PC-3 (cell line): ENCODE measurements at places on chromosomes 1 and 21. TPM values are rescaled to one million over a fixed set of nuclear protein-coding genes. Genes with fewer than 3 reads are reported as not detected.

Gene DISP3
- total RNA-seq, result 0.35 and 0.40 TPM in 2 replicates

Gene SPOCD1
- total RNA-seq, result 4.1 and 5.4 TPM in 2 replicates

Gene IVL
- total RNA-seq, result 0.55 and 1.0 TPM in 2 replicates

Gene LHX8
- not detected in 2 replicates for total RNA-seq

Gene S1PR1
- total RNA-seq, result 2.1 TPM in 2 replicates

Gene ZNF593
- 155 and 165 TPM in 2 replicates for total RNA-seq

Gene GCSAML
- total RNA-seq, result not detected in 2 replicates

Gene GSTM2
- 29.0 and 38.6 TPM in 2 replicates for total RNA-seq

Gene TMEM82
- total RNA-seq, result not detected in 2 replicates

Gene LAX1
- total RNA-seq, result not detected in 2 replicates

Gene CLIC4
- 51.4 and 57.6 TPM in 2 replicates for total RNA-seq

Gene CD244
- not detected in 2 replicates for total RNA-seq

Gene FCER1G
- not detected in 2 replicates for total RNA-seq

Gene EGLN1
- total RNA-seq, result 37.0 and 44.9 TPM in 2 replicates

DNA sequence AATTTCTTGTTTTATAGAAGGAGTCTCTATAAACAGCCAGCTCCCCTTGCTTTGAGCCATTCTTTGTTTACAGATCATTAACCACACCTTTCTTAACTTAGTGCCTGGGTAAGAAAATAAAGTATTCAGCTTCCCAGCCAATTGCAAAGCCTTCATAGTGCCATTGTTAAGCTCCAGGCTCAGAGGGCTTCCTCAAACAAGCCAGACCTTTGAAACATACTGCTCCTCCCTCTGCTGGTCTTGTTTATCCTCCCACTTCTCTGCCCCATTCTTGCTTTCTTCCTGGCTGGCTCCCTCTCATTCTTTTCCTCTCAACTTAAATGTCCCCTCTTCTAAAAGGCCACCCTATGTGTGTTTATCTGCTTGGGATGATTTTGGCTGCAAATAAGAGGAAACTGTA, 319.4 kb upstream of the ST6GALNAC5 start:
- H3K27me3 ChIP-seq, result peaks cover 16% of the 10 kb centered on the region; the same call in 1 of the 2 replicates
- DNase-seq, result no peak
- no peaks in the 10 kb centered on the region for H3K4me1 ChIP-seq
- H3K27ac ChIP-seq, result no peak overlapping the region

- peaks cover 35% of the 10 kb centered on the region for H3K4me1 ChIP-seq
- peak; percentile 56 for DNase-seq
- peaks cover 28% of the 10 kb centered on the region for H3K36me3 ChIP-seq
- no peaks in the 10 kb centered on the region for H3K27me3 ChIP-seq
- peak overlapping the region; percentile 89 for H3K4me3 ChIP-seq
Measured at GRCh38 chr1:94925004-94925403, 1.9 kb downstream of the CNN3 start.

GRCh38 chr1:58922302-58923089, 138.6 kb upstream of the JUN start:
- H3K4me3 ChIP-seq, result no peak overlapping the region
- no peak for DNase-seq
- peaks cover 2% of the 10 kb centered on the region for H3K4me1 ChIP-seq

DNA sequence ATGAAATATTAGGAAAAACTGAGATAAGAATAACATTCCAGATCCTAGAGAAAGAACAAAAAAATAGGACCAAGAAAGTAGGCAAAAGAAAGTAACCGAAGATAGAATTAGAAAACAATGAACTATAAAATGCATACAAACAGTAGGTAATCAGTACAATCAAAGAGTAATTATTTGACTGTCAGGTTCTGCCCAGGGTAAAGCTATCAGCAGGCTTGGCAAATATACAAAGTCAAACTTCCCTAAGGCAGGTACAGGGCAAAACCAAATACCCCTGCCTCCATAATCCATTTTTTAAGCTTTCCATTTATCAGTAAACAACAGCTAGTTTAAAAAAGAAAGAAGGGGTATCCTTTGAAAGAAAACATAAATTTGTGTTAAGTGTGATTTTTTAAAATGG, 44.4 kb downstream of the TESK2 start:
- H3K4me3 ChIP-seq, result no peak overlapping the region
- no peak overlapping the region for H3K27ac ChIP-seq
- no peaks in the 10 kb centered on the region for H3K36me3 ChIP-seq
- no peak for DNase-seq
- H3K27me3 ChIP-seq, result no peaks in the 10 kb centered on the region
- H3K4me1 ChIP-seq, result peaks cover 9% of the 10 kb centered on the region

DNA sequence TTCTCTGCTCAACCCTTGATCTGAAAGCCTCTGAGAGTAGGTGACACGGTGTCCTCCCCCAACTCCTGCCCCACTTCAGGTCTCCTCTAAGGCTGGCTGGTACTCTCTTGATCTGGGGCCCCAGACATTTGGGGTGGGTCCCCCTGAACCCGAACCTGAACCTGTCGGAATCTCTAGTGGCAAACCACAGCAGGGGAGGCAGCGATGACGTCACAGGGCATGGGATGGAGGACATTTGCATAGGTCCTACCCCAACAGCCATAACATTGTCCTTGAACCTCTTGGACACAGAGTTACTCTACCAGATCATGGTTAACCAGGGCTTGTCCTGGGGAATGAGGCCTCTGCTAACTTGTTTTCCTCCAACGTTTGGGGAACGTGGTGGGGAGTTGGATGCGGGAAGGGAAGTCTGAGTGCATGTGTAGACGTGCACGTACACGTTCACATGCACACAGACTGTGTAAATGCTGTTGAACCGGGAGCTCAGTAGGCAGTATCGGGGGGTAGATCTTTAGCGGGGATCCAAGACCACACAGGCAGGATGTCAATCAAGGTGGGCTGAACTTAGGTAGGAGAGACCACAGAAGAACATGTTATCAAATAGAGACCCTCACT, 32.4 kb downstream of the CITED4 start:
- DNase-seq, result no peak
- no peaks in the 10 kb centered on the region for H3K36me3 ChIP-seq
- no peak overlapping the region for H3K4me3 ChIP-seq
- no peak overlapping the region for H3K27ac ChIP-seq

GRCh38 chr1:46605232-46605631, 1.2 kb upstream of the MKNK1 start:
- H3K27me3 ChIP-seq, result no peaks in the 10 kb centered on the region
- no peak overlapping the region for H3K4me3 ChIP-seq
- H3K4me1 ChIP-seq, result peaks cover 28% of the 10 kb centered on the region
- H3K36me3 ChIP-seq, result peaks cover 18% of the 10 kb centered on the region; the same call in 1 of the 2 replicates

DNA sequence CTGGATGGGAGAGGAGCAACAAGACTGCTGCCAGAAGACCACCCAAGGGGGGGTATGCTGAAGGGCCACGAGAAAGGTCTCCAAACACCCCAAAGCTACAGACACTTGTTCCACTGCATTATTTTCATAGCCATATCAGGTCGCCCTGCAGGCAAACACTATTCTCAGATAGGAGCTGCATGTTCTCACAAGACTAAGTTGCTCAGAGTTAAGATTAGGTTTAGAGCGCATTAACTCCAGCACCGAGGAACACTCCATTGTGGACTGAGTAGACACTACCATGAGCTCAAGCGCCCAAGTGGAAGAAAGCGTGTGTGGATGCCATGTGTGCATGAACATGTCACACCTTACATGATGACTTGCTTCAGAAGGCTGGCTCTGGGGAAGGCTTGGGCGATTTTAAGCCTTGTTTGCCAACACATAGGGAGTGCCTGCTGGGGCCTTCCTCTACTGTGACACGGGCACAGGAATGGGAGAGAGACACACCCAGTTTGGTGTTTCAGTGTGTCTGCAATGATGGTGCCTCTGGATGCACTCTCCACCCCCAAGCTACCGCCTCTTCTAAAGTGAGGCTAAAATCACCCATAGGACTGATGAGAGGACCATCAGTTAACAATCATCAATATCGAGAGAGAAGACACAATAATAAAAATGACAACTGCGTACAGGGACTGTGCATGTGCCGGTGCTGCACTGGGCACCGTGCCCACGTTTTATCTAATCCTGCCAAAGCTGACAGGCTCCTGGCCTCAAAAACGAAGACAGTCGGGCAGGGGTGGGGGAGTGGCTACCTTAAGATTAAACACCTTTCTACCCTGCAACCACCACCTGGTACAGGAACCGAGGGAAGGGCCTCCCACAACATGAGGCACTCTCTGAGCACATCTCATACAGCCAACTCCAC, 34.9 kb downstream of the SSBP3 start:
- DNase-seq, result no peak
- no peaks in the 10 kb centered on the region for H3K36me3 ChIP-seq
- no peak overlapping the region for H3K27ac ChIP-seq
- H3K4me1 ChIP-seq, result peaks cover 16% of the 10 kb centered on the region

DNA sequence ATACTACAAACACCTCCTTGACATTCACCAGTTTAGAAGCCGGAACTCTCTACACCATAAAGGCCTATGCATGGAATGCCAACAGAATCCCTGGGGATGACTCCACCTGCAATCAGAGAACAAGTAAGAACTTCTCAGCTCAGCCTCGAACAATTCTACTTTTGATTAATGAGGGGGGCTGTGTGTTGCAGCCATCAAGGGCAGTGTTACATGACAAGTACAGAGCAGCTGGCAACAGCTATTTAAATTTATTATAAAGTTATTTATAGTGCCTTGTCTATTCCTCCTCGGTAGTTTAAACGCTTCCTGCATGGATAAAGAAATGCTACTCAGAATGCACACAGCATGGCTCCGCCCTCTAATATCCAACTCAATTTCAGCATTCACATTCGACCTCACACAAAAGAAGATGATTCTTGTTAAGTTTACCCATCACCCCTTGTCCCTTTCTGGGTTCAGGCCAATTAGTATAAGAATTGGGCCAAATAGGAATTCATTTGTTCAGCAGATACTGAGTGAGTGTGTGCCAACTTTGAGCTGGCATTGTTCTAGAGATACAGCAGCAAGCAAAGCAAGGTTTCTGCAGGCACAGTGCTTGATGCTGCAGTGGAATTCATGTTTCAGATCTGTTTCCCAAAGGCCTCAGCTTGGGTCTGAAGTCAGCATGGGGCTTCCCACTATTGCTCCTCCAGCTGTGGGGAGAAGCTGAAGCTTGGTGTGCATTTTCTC, 6.4 kb downstream of the FNDC7 start:
- H3K36me3 ChIP-seq, result no peaks in the 10 kb centered on the region
- no peak for DNase-seq
- peaks cover 22% of the 10 kb centered on the region for H3K4me1 ChIP-seq
- H3K27me3 ChIP-seq, result no peaks in the 10 kb centered on the region

- no peak for DNase-seq
- no peak overlapping the region for H3K27ac ChIP-seq
- peaks cover 18% of the 10 kb centered on the region for H3K4me1 ChIP-seq
- H3K36me3 ChIP-seq, result no peaks in the 10 kb centered on the region
Measured at GRCh38 chr1:24600551-24600950, 42.6 kb upstream of the SRRM1 start.

DNA sequence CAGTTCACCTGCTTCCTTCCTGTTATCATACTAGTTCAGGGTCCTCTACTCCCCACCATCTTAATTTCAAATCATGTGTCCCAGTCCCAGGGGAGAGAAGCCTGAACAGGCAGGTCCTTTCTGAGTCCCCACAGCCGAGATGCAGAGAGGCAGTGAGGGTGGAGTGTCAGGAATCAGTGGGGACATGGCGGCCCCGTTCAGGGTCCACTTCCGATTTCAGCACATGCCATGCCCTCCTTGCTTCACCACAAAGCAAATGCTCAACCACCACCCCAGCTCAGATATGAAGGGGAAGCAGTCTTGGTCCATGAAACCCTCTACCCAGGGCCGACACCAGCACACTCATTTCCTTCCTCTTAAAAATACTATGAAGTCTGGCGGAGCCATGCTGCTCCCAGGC, 5.2 kb upstream of the SEMA4A start:
- no peak overlapping the region for H3K4me3 ChIP-seq
- no peak overlapping the region for H3K27ac ChIP-seq
- H3K36me3 ChIP-seq, result no peaks in the 10 kb centered on the region
- H3K4me1 ChIP-seq, result peaks cover 25% of the 10 kb centered on the region

DNA sequence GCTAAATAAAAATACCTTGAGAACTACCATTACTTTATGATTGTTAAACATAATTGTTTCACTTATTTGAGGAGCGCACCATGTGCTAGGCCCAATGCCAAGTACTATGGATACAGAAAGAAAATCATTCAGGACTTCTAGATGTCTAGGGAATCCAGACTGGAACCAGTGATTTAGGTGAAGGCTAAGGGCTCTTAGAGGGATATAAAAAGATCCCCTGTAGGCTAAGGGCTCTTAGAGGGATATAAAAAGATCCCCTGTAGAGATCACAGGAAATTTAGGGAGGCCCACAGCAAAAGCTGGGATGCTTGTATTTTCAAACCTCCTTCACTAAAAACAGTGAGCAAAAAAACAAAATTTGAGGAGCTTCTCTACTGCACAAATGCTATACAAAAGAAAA, 6.7 kb downstream of the TOR1AIP2 start:
- no peak overlapping the region for H3K4me3 ChIP-seq
- H3K27me3 ChIP-seq, result no peaks in the 10 kb centered on the region
- DNase-seq, result no peak
- no peak overlapping the region for H3K27ac ChIP-seq
- H3K4me1 ChIP-seq, result peaks cover 8% of the 10 kb centered on the region

- no peak overlapping the region for H3K27ac ChIP-seq
- no peak for DNase-seq
- H3K27me3 ChIP-seq, result no peaks in the 10 kb centered on the region
- no peak overlapping the region for H3K4me3 ChIP-seq
- no peaks in the 10 kb centered on the region for H3K4me1 ChIP-seq
Measured at GRCh38 chr1:50822035-50822776, 137.9 kb downstream of the FAF1 start.

DNA sequence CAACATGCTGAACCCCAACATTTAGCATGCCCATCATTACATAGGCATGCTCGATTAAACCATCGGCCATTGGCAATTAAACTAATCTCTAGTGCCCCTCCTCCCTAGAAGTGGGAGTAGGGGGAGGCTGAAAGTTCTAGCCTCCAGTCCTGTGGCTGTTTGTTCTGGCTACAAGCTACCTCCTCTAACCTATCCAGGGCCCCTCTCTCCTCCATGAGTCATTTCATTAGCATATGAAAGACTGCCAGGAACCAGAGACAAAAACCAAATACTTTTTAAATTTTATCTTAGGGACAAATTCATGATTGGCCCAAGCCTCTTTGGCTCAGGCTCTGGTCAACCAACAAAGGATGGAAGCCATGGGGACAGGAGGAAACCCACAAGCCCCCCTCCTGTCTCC, 231.1 kb downstream of the CACNA1E start:
- no peak overlapping the region for H3K4me3 ChIP-seq
- DNase-seq, result no peak
- no peaks in the 10 kb centered on the region for H3K4me1 ChIP-seq
- H3K27ac ChIP-seq, result no peak overlapping the region

- no peak for DNase-seq
- no peak overlapping the region for H3K4me3 ChIP-seq
- H3K27me3 ChIP-seq, result peaks cover 9% of the 10 kb centered on the region
- H3K36me3 ChIP-seq, result no peaks in the 10 kb centered on the region
- no peak overlapping the region for H3K27ac ChIP-seq
Measured at GRCh38 chr1:176790786-176791185, 327.8 kb downstream of the PAPPA2 start.

DNA sequence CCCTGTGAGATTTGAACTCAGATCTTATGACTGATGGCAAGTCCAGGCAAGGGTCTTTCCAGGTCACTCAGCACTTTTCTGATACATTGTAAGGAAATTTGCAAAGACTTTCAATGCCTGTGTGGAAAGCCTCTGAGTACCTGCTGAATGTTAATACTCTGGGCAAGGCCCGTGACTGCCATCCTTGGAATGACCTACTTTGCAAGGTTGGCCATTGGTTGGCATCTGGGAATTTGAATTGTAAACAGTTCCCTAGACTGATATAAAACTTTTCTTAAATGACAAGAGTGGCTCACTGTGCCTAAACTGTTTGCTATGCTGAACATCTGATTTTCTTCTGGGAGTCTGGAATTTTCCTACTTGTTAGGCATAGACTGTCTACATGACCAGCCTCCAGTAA, 57.1 kb downstream of the CD2 start:
- no peaks in the 10 kb centered on the region for H3K36me3 ChIP-seq
- H3K27me3 ChIP-seq, result no peaks in the 10 kb centered on the region
- H3K4me1 ChIP-seq, result no peaks in the 10 kb centered on the region
- H3K4me3 ChIP-seq, result no peak overlapping the region
- DNase-seq, result no peak
